ENCODE measurements at places on chromosomes 5 and 9.

DNA sequence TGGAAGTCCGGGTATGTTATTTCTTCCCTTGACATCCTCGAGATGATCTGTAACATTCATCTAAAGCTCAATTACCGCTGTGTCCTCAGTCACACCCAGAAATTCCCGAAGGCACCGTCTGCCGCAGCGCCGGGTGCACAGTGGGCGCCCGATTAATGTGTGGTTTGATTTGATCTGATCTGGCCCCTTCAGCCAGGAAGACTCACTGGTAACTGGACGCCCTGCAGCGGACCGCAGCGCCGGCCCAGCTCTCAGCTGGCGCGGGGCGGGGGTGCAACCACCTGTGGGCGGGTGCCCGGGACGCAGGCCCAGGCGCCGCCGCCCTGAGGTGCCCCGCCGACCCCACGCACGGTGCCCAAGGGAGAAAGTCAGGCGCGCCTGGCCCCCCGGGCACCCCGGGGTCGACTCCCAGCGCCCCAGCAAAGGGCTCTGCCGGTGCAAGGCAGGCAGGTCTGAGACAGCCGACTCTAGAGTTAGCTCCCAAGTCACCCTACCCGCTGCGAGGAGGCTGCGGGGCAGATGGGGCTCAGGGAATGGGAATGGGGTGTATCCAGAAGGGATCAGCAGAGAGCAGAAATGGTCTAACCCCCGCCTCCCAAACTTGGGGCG is 1.7 kb downstream of the EPB41L4B start:
- no peak for DNase-seq

DNA sequence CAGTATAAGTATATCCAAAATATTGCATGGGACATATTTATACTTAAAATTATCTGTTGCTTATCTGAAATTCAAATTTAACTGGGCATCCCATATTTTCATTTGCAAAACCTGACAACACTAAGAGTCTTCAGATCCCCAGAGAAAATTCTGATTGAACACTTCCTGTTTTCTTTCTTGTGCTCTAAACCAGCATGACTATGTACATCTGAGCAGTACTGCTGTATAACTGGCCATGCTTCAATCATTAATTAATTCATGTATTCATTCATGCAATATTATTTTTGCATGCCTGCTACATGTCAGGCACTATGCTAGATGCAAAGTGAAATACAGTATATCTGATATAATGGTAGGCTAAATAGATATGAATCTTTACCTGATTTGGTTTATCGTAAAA is 461.2 kb downstream of the TLR4 start:
- no peak for DNase-seq

DNA sequence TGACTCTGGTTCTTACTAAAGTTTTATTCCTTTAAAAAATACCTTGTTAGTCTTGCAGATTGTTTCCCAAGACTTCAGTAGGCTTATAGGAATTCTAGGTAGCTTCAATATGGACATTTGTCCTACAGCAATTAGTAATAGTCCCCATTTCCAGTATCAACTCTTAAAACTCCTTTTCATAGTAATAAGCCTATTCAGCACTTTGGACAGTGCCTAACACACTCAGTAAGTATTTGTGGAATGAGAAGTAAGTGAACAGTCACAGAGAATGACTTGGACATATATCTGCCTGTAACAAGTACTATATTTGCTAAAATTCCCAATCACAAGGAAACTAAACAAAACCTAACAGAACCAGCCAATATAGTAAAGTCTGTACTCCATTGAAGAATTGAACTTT is 1291.8 kb upstream of the DMAC1 start:
- DNase-seq = no peak

DNA sequence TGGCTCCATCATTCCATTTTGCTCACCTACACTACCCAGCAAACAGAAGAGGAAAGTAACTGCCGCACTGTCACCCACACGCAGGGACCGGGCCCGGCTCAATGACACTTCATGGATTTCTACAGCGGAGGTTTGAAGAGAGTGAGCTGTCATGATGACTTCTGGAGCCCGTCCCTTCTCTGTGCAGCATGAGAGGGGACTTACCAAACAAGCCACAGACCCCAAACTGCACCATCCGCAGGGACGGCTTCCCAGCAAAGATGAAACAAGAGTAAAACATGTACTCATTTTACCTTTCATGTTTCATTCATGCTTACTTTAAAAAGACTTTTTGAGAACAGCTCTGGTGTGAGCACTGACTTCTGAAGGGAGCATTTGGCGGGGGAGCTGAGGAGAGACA is 99.5 kb downstream of the TLE1 start:
- no peak for DNase-seq

DNA sequence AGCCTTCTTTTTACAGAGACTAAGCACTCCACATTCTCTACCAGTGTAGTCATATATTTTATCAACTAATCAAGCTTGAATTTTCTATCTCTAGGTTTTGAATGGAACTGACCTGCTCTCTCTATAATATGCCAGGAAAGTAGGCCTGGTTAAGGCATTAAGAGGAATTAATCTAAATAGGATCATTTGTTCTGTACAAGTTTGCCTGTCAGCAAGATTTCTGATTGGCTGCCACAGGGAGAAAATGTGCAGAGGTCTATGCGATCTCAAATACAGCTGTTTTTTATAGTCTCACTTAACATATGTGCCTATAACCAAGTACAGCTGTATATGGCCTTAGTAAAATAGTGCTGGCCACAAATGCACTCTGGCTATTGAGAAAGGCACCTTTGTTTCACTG is 418.8 kb downstream of the KDM4C start:
- DNase-seq = no peak

DNA sequence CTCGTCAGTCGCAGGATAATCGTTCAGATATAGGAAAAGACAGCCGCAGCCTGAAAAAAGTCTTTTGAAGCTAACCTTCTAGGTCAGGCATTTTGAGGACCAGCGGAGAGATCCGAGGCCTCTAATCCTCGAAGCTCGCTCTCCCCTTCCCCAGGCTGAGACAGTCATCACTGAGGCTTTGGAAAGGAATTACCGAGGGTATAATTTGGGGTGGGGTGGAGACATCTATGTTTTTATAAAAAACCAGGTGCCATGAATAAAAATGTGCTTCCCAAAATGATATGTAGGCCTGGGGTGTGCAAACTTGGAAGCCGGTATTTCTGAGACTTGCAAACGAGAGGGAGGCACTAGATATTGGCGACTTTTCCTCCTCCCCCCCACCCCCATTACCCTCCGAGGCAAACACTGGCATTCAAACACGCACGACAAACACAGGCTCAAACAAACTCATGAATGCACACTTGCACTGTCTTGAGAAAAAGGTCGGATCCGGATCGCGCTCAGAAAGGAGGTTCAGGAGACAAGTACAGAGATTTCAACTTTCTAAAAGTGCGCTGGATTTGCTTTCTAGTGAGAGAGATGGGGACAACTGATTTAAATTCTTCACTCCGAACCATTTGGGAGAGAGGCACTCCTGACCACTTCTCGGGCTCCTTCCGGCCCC is 935 bp upstream of the MSX2 start:
- no peak for DNase-seq

DNA sequence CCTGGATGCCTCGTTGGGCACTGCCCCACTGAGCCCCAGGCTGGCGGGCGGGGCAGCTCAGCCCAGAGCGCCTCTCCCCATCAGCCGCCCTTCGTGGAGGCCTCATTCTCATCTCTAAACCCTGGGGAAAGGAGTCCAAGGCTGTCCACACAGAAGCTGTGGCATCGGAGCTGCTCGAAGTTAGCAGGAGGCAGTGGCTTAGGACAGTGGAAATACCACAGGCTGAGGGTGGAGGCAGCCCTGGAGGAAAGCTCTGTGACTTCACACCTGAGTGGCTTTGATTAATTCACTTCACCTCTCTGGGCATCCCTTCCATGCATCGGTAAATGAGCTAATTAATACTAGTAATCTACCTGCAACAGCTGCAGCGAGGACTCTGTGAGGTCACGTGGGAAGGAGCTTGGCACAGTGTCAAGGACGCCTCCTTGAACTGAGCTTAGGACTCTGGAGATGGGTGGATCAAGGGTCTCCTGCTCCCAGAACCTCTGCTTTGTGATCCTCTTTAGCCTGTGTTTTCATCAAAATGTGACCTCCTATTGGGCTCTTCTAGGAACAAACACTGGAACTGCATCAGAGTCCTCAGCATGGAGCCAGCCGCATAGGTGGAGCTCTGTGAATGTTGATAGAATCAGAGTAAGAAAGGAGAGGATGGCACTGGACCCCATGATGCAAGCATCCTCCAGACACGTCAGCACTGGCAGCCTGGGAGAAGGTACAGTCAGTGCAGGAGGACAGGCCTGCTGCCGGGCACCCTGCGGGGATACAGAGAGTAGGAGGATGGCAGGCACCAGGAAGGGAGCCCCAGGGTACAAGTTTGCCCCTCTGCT is 842 bp upstream of the ANGPTL2 start:
- no peak for DNase-seq

- no peak for DNase-seq
Measured at GRCh38 chr9:125996791-125997190, 249.6 kb downstream of the PBX3 start.

GRCh38 chr9:105679257-105680022 is 14.9 kb upstream of the TMEM38B start:
- peak; percentile 34 for DNase-seq

- no peak for DNase-seq
Measured at GRCh38 chr5:150419630-150420270, 7.0 kb upstream of the CD74 start.

DNA sequence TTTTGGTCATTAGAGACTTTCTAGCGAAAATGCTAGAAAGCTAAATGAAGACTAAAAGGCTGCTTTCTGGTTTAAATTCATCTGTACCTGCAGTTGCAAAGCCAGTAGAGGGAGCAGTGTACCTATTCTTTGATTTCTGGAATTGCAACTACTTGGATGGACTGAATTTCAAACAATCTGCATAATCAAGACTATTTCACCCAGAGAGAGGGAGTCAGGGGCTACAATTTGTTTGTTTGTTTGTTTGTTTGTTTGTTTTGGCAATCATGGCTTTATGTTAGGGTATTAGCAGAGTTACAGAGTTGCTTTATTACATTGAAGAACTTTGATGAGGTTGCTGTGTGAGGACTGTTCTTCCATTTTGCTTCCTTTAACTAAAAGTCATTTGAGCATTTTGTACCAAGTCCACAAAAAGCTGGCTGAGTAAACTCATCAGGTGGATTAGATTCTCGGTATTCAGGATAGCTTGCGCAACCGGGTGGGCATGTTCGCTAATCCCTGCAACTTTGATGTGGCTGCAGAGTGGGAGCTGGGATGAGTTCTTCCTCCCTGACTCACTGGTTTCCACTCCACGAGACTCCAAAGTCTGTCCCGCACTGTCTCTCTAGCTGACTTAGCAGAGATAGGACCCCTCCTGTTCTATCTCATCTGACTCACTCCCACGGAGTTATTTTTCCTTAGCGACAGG is 80.0 kb upstream of the TUT7 start:
- DNase-seq = peak; percentile 91

- DNase-seq = no peak
Measured at GRCh38 chr5:88979244-88979643, 96.3 kb upstream of the MEF2C start.

DNA sequence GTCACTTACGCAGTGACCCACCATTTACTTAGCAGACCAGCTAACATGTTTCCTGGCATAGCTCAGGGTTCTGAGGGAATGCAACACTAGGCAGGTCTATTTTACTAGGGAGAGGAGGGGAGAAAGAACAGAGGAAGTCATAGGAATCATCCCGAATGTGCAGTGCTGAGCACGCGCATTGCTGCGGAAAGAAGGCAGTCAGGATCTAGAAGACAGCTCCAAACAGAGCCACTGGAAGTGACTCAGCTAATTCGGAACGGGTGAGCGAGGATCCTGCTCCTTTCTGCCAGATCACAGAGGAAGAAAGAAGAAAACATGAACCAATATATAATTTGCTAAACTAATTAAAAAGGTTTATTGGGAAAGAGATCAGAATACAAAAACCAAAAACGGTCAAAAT is 339.8 kb downstream of the EFNA5 start:
- no peak for DNase-seq

- no peak for DNase-seq
Measured at GRCh38 chr5:158876263-158876942, 223.3 kb downstream of the EBF1 start.

DNA sequence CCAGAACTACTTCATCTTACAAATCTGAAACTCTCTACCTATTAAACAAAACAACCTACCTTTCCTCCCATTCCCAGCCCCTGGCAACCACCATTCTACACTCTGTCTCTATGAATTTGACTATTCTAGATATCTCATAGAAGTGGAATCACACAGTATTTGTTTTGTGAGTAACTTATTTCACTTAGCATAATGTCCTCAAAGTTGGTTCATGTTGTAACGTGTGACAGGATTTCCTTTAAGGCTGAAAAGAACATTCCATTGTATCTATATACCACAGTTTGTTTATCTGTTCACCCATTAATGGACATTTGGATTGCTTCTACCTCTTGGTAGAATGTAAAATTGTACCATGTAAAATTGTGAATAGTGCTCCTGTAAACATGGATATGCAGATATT is 70.1 kb upstream of the NXNL2 start:
- DNase-seq = no peak

GRCh38 chr9:136907011-136907914 is 20.9 kb downstream of the TRAF2 start:
- DNase-seq = no peak

GRCh38 chr9:104173067-104173466 is 79.0 kb downstream of the SMC2 start:
- DNase-seq = no peak
